ENCODE measurements at places on chromosomes 4 and X.
A peak's percentile ranks its signal among the peaks of the same experiment; 100 is the strongest.

- no peak for DNase-seq
These were observed 232.9 kb upstream of the F9 start for GRCh38 chrX:139297638-139298037.

DNA sequence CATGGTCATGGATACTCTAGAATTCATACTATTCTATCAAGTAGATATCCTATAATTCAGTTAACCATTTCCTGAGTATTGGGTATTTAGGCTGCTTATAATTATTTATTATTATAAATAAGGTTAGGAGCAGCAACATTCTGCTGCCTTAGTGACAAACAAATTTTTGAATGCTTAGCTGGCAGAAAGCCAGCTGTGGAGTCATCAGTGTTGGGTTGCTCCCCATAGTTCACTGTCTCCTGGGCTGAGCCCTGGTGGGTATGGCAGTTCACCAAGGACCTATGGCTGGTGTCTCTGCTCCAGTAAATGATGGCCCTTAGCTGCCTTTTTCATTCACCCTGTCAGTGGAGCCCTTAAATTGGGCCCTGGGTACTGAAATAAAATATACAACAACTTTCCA, 61.8 kb downstream of the SMARCA5 start:
- DNase-seq = no peak

- no peak for DNase-seq
These were observed 353.3 kb downstream of the ARHGAP24 start for GRCh38 chr4:85828027-85828890.

DNA sequence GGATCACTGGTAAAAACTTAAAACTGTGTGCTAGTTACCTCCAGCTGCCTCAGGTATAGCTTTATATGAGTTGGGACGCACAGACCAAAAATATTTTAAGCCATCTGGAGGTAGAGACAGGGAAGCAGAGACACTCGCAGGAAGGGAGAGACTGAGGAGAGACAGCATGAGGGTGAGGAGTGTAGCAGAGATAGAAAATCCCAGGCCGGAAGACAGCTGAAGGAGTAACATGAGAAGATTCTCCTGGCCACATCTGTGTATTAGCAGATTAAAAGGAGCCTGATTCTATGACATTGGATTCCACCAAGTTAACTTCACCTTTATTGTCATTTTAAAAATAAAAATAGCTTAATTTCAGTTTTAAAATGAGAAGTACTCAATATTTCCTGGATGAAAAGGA, 84.3 kb downstream of the PDLIM5 start:
- DNase-seq = no peak

- DNase-seq = no peak
These were observed 16.7 kb downstream of the IL21 start for GRCh38 chr4:122604146-122604545.

- DNase-seq = no peak
These were observed 3.9 kb downstream of the HMX1 start for GRCh38 chr4:8867624-8868320.

- DNase-seq = no peak
These were observed 1865.3 kb upstream of the AGA start for GRCh38 chr4:179307297-179308136.

DNA sequence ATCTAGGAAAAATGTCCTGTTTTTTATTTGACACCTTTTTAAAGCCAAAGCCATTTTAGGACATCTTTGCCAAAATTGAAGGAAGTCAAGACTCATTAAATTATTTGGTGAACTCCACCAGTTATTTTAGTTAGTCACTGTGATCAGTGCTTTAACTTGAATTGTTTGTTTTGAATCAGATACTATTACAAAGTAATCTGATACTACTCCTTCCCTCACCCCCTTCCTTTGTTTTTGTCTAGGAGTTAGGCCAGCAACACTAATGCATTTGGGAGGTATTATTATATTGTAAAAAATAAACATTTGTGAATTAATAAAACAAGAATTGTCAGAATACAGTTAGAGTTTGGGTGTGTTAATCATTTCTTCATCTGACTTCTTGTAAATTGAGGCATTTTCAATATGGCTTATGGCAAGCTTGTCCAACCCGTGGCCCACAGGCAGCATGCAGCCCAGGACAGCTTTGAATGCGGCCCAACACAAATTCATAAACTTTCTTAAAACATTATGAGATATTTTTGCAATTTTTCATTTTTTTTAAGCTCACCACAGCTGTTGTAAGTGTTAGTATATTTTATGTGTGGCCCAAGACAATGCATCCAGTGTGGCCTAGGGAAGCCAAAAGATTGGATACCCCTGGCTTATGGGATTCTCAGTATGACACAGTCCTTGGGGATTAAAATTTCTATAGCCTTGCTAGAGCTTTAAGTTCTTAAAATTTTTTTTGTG, 182.2 kb downstream of the BMPR1B start:
- DNase-seq = no peak

- no peak for DNase-seq
These were observed 1.4 kb upstream of the PTPN13 start for GRCh38 chr4:86592553-86593249.

GRCh38 chr4:177232473-177232872, 77.2 kb upstream of the NEIL3 start:
- no peak for DNase-seq

GRCh38 chr4:185282968-185283367, 73.6 kb downstream of the SNX25 start:
- no peak for DNase-seq

- no peak for DNase-seq
These were observed 261.1 kb upstream of the PLCXD1 start for GRCh38 chrX:19912-20571.

GRCh38 chr4:76637712-76638361, 202.8 kb downstream of the SHROOM3 start:
- no peak for DNase-seq

- peak; percentile 65 for DNase-seq
These were observed 35.3 kb downstream of the FAT1 start for GRCh38 chr4:186688150-186688943.

GRCh38 chrX:17597836-17598439, 139.4 kb upstream of the SCML1 start:
- DNase-seq = no peak
